ENCODE measurements at places on chromosomes 5 and 9.

DNA sequence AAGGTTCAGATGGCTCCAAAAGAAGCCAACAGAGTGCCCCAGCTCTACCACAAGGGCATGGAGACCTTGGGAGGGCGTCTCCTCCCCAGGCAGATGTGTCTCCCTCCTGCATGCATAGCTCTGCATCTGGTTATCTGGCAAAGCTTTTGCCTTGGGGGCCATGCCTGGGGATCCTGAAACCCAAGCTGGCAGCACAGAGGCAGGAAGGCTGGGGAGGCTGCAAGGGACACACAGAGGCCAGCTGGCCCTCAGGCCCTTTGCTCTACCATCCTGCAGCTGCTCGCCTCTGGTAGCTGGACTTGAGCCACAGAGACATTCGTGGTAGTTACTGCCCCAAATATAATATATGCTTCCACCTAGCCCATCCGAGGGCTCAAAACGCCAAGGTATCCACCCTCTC lies 3.9 kb downstream of the SEPTIN8 start:
- no peak for DNase-seq

DNA sequence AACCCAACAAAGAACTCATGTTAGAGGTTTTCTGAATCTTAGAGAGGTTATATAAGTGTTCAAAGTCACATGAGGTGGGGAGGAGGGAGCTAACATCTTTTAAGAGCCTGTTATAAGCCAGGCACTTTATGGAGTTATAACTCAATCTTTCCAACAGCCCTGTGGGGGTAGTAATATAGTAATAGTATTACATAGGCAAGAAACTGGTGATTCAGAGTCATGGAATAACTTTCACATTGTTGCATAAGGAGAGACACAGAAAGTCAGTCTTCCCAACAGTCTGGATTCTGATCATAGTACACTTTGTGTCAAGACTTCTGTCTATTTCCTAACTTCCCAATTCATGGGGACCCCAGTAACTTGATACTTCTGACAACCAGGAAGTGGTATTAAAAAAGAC lies 89.2 kb downstream of the ACER2 start:
- DNase-seq, result no peak

DNA sequence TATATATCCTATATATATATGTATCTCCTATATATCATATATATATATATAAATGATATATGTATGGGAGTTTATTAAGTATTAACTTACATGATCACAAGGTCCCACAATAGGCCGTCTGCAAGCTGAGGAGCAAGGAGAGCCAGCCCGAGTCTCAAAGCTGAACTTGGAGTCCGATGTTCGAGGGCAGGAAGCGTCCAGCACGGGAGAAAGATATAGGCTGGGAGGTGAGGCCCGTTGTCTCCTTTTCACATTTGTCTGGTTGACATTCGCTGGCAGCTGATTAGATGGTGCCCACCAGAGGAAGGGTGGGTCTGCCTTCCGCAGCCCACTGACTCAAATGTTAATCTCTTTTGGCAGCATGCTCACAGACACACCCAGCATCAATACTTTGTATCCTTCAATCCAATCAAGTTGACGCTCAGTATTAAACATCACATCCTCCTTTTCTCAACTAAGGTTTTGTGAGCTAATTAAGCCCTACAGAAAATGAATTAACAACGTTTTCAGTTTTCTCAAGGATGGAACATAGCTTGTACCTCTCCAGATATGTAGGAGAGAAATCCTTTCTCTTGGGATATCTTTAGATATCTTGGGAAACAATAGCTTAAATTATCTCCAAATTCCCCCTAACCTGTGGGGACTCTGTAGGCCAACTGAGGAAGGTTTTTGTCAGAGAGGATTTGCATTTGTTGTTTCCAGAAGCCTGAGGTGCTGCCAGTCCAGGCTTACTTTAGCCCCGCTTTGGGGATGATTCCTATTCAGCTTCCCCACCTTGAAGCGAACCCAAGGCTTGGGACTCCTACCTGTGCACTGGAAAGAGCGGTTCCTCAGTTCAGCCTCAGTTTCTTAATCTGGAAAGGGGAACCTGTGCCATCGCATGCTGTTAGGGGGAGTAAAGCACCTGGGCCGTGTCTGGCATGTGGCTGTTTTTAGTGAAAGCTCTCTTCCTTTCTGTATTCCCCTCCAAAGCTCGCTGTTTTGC lies 163.2 kb downstream of the CACNA1B start:
- no peak for DNase-seq

DNA sequence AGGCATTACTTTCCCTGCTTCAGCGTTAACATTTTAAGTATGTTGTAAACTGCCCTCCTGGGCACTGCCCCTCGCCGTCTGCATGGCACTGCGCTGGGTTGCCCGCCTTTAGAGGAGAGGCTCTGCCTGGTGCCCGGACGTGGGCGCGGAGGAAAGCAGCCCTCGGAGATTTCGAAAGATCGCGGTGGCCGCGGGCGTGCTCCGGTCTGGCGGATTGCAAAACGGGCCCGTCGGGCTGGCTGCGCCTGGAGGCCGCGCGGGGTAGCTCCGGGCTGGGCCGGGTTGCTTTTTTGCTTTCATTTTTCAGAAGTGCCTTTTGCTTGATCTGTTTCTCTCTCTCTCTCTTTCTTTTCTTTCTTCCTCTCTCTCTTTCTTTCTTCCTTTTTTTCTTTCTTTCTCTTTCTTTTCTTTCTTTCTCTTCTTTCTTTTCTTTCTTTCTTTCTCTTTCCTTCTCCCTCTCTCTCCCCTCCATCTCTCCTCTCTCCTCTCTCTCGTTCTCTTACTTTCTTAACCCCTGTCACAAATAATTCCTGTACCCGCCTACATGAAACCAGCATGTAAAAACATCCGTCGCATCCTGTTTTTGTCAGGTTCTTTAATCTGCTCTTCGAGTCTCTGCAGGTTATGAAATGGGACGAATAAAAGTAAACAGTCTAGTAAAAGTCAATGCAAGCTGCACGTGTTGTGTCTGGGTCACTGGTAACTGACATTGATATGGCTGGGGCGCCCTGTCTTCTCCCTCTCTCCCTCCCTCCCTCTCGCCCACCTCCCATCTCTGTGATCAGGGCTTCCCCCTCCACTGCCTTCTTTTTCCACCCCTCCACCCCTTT lies 1.7 kb downstream of the FST start:
- DNase-seq, result peak; percentile 39

- DNase-seq, result no peak
Observed at GRCh38 chr9:19828576-19829109, 39.8 kb upstream of the SLC24A2 start.

GRCh38 chr5:141180313-141180712 lies 1.9 kb upstream of the PCDHB16 start:
- no peak for DNase-seq

GRCh38 chr9:36382484-36382883 lies 17.6 kb downstream of the RNF38 start:
- no peak for DNase-seq

GRCh38 chr5:149789835-149790234 lies 59.7 kb downstream of the PPARGC1B start:
- no peak for DNase-seq

DNA sequence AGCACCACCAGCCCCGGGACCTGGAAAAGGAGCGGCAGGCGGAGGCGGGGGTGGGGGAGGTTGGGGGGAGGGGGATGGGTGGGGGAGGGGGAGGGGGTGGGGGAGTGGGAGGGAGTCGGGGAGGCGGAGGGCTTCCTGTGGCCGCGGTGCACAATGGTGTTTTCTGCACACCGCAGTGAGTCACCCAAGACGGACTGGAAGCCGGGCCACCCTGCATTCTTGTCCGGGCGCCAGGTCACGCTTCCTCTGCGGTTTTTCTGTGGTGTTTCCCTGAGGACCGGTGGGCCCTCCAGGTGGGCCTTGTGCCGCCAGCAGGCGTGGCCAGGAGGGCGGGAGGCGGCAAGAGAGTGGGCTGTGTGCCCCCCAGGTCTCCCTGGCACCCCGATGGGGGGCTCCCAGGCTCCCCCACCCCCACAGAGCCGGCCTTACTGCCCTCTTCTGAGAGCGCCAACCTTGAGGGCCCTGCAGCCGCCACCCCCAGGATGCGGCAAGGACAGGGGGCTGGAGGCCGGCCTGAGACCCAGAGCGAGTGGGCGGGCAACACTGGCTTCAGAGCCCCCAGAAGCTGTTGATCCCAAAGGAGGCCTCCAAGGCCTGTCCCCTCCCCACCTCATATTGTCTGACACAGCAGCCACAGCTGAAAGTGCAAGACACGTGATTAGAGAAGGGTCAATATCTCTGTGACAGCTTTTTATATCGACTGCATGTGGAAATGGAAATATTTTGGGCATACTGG lies 11.1 kb downstream of the EXD3 start:
- no peak for DNase-seq

- DNase-seq, result no peak
Observed at GRCh38 chr5:174315471-174315870, 270.0 kb downstream of the NSG2 start.

GRCh38 chr9:117644932-117645636 lies 59.1 kb upstream of the TLR4 start:
- DNase-seq, result no peak

GRCh38 chr9:90684736-90685135 lies 42.1 kb upstream of the DIRAS2 start:
- DNase-seq, result no peak

DNA sequence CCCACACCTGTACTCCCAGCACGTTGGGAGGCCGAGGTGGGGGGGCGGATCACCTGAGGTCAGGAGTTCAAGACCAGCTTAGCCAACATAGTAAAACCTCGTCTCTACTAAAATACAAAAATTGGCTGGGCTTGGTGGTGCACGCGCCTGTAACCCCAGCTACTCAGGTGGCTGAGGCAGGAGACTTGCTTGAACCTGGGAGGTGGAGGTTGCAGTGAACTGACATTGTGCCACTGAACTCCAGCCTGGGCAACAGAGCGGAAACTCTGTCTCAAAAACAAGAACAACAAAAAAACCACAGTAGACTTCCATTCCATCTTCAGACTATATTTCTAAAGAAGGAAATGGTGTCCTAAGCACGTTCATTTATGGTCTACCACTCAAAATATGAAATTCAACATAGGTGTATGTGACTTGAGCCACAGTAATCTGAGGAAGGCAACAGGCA lies 14.2 kb upstream of the SERINC5 start:
- no peak for DNase-seq

DNA sequence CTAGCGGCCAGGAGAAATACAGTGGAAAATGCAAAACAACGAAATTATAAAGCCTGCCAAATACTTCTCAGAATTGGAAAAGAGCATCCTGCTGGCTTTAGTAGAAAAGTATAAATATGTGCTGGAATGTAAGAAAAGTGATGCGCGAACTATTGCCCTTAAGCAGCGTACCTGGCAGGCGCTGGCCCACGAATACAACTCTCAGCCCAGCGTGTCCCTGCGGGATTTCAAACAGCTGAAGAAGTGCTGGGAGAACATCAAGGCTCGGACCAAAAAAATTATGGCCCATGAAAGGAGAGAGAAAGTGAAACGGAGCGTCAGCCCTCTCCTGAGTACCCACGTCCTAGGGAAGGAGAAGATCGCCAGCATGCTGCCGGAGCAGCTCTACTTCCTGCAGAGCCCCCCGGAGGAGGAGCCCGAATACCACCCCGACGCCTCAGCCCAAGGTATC lies 15.0 kb downstream of the MSANTD3 start:
- no peak for DNase-seq

DNA sequence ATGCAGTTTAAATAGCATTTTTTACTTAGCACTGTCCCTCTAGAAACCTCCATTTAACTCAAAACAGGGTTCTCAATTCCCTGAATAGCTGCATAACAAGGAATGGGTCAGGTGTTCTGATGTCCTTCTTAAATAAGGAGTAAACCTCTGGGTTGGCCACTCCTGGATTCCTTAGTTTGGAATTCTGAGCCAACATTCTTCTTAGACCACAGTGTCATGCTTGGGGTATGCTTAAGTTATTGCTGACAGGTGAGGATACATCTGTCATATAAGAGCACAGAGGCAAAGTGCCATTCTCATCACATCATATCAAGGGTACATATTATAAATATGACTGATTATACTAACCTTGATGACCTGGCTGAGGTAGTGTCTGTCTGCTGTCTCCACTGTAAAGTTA lies 179.9 kb upstream of the SEMA6A start:
- no peak for DNase-seq

GRCh38 chr5:122790354-122791103 lies 15.6 kb downstream of the SNX2 start:
- no peak for DNase-seq

- DNase-seq, result no peak
Observed at GRCh38 chr5:40333459-40334241, 346.1 kb upstream of the PTGER4 start.

- no peak for DNase-seq
Observed at GRCh38 chr9:4435197-4435596, 55.1 kb upstream of the SLC1A1 start.

GRCh38 chr5:103800741-103801495 lies 238.3 kb upstream of the NUDT12 start:
- DNase-seq, result no peak

DNA sequence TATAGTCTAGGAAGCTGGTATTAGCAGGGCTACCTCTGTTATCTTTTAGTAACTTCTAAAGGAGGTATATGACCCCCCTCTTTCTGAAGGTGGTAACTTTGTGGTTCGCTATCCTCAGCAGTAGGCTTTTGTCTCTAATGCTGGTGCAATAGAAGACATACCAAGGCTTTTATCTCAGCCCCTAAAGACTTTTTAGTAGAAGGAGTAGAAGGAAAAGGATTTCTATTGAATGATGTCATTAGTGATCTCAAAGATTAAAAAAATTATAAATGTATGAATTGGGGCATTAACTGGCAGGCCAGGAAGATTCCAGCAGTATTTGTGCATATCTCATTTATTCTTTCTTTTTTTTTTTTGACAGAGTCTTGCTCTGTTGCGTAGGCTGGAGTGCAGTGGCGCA lies 78.2 kb downstream of the RAI14 start:
- no peak for DNase-seq

- no peak for DNase-seq
Observed at GRCh38 chr5:180523629-180524466, 29.7 kb downstream of the CNOT6 start.

DNA sequence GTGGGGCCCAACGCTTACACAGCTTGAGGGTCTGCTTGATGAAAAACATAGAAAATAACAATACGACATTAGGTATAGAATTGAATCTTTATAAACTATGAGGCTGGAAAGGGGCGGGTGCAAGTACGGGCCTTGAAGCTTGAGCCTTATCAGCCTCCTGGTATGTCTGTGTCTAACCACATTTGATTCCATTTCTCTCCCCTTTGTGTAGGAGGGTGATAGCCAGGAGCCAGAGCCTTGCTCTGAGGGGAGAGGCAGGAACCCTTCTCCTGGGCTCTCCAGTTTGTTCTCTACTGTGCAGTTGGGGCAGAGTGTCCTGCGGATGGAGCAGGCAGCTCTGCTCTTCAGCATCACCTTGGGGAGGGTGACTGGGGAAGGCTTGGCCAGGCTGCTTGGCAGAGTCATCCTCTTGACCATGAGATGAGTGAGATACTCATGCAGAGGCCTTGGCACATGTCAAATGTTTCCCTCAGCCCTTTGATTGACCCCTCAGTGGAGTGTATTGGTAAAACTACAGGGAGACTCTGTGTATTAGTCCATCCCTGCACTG lies 153.5 kb downstream of the SEMA6A start:
- no peak for DNase-seq
